Activated CD8-positive, alpha-beta memory T cell treated with anti-CD3 and anti-CD28 coated beads for 1 hour (primary cell): ENCODE measurements at places on chromosomes 2 and 18.
A peak's percentile ranks its signal among the peaks of the same experiment; 100 is the strongest.

DNA sequence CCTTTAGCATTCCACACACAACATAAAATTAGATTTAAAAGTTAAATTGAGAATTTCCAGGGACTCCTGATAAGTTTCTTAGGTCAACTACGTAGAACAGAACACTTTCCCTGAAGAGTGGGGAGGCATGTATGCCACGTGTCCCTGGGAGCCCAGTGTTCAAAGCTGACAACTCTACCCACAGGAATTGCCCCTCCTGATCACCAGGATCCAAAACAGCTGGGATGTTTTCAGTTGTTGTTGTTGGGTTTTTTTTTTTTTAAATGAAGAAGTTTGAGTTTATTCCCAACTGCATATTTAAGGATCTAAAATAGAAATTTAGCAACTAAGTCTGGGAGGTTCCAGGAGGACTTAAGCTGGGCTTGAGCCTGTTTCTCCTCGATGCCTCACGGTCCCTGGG, 100.5 kb downstream of the TPGS2 start:
- no peak for DNase-seq

GRCh38 chr2:241490825-241491506, 17.4 kb downstream of the STK25 start:
- DNase-seq: no peak

DNA sequence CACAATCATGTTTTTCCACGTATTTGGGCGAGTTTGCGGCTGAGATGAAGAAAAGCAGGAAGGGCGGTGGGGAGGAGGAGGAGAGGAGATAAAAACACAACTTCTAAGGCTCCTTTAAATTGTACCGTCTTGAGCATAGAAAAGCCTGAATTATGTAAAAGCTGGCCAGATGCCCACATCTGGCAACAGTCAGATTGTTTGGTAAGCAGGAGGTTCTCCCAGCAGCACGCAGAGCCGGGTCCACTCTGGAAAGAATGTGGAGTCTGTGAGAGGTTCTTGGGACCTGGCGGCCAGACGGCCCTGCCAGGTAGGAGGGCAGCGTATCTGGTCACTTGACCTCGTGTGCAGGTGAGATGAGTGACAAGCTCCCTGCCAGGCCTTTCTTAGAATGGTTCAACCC, 215.3 kb upstream of the APCDD1 start:
- no peak for DNase-seq

GRCh38 chr2:238445409-238446190, 18.9 kb downstream of the ASB1 start:
- no peak for DNase-seq

GRCh38 chr18:59459369-59460071, 100.5 kb upstream of the LMAN1 start:
- no peak for DNase-seq

- no peak for DNase-seq
These were observed 12.6 kb downstream of the NR4A2 start for GRCh38 chr2:156319811-156320485.

- no peak for DNase-seq
These were observed 116.7 kb downstream of the CTIF start for GRCh38 chr18:48655508-48655907.

GRCh38 chr2:144459937-144460336, 60.0 kb downstream of the ZEB2 start:
- DNase-seq: no peak

DNA sequence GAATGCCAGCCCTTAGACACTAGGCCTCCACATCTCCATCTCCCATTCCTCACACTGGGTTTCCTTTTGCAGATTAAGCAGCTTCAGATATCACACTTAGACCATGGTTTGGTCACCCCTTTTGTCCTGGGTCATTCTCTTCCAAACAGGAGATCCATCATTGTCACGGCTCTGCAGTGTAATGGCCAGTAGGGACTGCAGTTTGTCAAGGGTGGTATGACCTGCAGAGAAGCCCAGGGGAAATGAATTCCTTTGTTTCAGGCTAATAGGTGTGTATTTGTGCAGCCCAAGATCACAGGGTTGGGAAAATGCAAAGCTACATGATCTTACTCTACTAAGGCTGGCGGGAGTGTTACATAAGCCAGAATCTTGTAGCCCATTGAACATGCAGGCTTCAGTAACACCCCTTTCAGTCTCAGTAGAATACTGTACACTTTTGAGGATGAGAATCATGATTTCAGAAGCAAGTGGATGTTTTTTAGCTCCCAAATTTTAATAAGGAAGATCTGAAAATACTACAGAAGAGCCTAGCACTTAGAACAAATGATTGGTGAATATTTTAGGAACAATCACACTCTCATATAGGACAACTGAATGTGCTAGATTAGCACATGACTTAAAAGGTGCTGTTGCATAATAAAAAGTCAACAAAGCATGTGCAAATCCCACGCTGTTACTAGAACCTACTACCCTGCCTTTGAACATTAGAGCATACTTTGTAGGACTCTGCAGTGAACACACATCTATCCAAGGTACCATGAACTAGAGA, 24.0 kb upstream of the LPIN1 start:
- no peak for DNase-seq

DNA sequence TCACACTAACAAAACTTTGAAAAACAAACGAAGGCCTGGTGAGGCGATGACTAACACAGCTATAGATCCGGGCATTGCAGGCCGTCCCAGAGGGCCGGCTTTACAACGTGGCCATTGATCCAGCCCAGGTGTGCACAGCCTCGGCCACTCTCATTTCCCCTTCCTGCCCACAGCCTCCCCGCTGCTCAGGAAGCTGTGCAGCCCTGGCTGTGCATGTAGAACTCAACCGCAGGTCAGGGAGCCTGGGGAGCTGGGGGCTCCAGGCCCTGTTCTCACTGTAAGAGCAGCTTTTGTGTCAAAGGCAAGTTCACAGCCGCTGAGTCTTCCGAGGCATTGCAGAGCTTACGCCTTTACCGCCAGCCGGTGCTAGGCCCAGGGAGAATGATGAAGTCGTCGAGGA, 87.2 kb downstream of the LONRF2 start:
- DNase-seq: peak; percentile 1

DNA sequence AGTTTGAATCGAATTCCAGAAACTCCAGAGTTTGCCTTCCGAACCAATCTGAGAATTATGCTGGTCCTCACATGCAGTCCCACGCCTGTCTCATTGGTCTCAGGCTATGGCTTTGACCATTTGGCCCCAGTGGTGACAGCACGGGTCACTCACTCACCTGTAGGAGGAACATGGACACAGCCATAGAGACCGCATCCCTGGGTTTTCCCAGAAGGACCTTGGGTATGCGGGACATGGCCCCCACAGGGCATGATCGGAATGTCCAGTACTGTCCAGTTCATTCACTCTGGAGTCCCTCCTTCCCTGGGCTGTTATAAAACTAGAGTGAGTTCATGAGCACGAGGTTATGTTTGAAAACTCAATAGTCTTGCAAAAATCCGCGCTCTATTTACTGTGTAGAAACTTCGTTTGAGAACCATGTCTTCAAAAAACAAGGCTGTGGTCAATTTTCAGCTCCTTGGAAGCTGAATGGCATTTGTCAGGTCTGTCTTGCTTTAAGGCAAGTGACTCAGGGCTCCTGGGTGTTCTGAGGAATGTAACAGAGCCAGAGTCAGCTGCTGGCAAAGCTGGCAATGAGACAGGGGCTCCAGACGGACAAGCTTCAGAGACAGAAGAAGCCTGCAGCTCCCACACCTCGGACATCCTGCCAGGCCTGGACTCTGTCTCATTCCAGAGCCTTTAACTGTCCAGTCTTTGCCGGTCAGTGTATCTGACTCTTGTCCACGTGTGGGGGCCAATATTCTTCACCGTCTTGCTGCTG, 86.7 kb upstream of the TMEM18 start:
- no peak for DNase-seq

GRCh38 chr2:85445316-85446295, 27.1 kb downstream of the SH2D6 start:
- no peak for DNase-seq

DNA sequence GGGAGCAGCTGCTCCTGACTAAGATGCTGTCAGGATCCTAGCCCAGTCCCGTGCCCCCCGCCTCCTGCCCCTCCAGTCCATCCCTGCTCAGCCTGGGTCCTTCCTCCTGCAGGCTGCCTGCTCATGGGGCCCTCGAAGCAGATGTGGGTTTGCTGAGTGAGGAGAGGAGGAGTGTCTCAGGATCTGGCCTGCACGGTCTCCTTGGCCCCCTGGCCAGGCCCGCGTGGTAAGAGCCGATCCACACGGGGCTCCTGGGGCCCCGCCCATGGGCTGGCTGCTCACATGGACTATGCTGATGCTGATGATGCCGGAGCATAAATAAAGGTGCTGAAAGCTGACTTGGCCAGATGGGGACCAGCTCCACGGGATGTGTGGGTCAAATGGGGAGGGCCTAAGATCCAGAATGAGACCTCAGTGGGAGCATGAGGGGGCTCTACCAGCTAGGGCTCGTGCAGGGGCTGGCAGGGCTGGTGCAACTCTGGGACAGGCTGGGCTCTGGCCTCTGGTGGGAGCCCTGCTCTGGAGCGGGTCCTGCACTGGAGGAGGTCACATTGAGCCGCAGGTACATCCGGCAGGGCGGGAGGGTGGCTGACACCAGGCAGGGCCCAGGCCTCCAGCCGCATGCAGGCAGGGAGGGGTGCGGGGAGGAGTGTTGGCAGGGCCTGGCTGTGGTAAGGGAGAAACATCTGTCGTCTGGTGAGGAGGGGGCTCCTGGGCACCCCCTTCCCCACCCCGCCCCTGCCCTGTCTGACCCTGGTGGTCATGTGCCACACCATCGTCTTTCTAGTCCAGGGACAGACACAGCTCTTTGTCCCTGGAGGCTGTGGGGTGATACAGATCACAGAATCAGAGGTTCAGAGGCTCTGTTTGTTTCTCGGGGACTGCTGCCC, 275.3 kb upstream of the HDAC4 start:
- DNase-seq: no peak

DNA sequence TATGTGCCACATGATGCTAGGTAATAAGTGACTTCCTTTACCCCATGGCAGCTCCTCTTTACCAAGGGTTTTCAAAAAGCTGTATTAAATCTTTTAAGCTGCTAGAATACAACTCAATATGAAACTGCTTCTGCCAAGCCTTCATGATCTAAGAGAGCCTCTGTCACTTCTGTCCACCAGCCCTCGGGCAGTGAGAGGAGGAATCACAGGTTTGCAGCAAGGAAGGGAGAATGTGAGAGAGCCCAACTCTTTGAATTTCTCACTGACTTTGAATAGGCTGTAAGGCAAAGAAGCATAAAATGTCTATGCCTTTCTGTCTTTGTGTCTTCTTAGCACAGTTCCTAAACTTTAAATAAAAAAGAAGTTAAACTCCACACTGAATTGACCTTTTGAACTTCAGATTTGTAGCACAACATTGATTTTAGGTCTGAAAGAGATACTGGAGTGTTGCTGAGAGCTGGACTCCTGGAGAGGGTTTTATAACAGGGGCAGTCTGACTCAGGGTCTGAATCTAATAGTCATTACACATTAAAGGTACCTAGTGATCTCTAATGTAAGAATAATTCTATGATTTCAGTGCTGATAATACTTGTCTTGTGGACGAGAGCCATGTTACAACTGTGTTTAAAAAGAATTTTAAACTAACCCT, 48.1 kb upstream of the SATB2 start:
- DNase-seq: no peak

- no peak for DNase-seq
These were observed 131.6 kb downstream of the RNF144A start for GRCh38 chr2:7048762-7049294.

DNA sequence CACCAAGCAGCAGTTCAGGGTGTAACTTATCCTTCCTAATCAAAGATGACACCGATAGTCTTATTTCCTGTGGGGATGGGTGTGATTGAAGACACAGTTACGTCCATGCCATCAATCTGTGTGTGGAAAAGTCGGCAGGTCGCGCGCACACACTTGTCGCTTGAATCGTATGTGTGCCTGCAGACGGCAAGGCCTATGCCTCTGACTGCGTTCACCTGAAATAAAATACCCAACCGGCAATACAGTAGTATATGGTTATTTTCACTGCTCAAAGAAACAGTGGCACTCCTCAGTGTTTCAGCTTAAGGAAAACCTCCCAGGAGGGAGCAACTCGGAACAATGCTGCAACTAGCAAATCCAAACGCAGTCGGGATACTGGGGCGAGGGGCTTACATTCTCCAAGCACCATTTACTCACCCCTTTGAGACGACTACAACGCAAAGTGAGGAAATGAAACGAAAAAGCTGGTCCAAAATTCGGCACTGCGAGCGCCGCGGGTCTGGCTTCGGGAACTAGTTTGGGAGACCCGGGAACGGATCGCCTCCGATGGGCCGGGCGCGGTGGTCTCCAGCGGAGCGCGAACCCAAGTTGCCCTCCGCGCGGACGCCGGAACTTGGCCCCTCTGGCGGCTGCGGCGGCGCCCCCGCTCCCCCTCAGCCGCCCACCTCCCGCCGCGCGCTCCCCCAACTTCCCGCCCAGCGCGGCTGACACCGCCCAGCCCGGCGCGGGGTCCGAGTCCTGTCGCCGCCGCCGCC, 675 bp downstream of the PRKD3 start:
- DNase-seq: peak; percentile 15

GRCh38 chr2:186862869-186863709, 14.1 kb upstream of the ZSWIM2 start:
- no peak for DNase-seq

DNA sequence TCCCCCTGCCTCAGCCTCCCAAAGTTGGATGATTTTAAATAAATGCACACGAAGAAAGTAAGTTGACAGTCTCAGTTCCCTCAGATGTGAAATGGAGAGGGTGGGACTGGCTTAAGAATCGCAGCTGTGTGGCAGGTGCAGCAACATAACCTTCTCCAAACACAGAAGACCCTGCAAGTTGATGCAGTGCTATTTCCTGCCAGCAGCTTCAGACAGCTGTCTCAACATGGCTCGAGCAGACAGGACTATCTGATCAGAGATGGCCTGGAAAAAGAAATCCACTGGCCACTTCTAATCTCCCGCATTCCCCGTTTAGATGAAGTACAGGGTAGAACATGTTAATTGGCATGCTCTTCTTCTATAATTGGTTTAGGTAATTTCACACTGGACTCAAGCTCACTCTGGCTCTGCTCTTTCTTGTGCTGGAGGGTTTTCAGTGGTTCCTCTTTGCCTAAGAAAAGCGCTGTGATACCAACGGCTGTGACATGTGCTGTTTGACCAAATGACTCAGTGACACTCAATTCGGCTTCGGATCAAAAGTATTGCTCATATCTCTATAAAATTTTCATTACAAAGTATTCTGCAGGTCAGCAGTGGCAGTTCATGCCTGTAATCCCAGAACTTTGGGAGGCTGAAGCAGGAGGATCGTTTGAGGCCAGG, 40.2 kb downstream of the MYOM1 start:
- DNase-seq: no peak

DNA sequence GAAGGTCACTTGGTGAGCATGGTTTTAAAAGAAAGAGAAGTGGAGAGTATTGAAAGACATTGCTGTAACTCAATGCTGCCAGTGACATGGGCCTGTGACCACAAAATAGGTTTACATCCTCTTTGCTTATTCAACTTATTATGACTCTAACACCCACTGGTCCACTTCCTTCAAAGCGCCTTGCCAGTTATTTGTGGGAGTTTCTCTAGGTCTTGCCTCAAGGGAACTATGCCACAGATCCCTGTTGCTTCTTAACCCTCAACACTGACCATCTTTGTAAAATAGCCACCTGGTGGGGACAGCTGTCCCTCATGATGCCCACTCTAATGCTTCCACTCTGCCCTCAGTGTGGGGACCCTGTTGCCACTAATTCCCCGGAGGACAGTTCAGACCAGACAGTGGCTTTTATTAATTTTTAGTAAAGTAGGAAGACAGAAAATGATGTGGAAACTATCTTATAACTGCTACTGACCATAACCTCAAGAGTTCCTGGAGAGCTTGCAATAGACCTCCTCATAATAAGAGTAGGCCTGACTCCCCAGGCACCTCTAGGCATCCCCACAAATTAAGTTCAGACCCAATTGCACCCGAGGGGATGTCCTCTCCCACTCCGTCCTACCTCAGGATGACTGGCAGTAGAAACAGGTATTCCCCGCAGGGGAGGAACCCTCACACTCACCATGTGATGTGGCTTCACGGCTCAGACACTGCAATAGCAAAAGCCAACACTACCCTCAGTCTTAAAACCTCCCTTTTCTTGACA, 31.3 kb upstream of the SLC25A52 start:
- DNase-seq: no peak
